Stimulated activated CD4-positive, alpha-beta T cell treated with anti-CD3 and anti-CD28 coated beads, Interleukin-4, amount 100 ng/mL, for 24 hours (primary cell): ENCODE measurements at places on chromosomes 1 and 21.

- no peak for DNase-seq
Measured at GRCh38 chr21:45019887-45020537, 54.4 kb upstream of the ADARB1 start.

DNA sequence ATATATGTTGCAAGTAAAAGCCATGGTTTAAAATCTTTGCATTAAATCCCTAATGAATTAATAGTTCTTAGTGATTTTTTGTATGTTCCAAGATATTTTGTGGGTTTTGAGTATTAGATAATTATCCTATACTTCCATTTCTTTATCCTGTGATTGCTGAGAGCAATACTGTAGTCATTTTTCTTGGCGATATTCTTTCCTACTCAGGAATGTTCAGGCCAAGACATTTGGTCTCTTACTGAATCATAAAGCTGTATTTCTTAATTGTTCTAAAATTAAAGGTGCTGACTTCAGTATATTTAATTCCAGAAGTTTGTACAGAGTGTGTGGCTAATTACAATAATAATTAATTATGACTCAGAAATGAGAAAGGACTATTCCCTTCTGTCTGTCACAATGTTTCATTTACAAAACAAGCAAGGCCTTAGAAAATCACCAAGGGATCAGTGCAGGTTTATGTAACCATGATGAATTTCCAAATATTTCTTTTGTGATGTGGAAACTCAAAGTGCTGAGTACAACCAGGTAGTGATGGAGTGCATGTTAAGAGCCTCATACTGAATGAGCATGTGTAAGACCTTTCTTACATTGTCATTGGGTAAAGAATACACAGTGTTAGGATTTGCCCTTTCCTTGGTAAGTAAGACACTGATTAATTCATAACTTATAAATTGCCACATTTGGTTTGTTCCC, 161.2 kb downstream of the HMCN1 start:
- no peak for DNase-seq

DNA sequence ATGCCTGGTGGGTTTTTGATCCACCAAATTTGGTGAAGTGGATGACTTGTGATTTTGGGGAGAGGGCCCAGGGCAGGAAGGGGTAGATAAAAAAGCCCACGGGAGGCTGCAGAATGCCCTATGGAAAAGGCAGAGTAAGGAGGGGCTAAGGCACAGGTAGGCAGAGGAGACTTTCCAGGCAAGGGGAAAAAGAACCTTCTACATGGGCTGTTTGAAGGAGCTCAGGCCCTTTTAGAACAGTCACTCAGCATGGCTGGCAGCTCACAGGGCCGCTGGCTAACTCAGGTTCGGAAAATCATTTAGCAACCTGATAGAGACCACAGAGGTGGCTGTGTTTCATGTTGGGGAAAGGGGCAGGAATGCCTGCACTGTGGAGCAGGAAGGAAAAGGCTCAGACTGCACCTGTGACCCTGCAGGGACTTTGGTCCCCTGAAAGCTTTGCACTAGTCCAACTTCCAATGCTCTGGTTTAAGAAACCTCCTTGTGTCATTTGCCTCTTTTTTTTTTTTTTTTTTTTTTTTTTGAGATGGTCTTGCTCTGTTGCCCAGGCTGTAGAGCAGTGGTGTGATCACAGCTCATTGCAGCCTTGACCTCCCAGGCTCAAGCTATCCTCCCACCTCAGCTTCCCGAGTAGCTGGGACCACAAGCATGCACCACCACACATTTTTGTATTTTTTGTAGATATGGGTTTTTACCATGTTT, 58.5 kb upstream of the ENAH start:
- DNase-seq, result no peak

GRCh38 chr1:245105815-245106410, 48.9 kb upstream of the KIF26B start:
- no peak for DNase-seq

DNA sequence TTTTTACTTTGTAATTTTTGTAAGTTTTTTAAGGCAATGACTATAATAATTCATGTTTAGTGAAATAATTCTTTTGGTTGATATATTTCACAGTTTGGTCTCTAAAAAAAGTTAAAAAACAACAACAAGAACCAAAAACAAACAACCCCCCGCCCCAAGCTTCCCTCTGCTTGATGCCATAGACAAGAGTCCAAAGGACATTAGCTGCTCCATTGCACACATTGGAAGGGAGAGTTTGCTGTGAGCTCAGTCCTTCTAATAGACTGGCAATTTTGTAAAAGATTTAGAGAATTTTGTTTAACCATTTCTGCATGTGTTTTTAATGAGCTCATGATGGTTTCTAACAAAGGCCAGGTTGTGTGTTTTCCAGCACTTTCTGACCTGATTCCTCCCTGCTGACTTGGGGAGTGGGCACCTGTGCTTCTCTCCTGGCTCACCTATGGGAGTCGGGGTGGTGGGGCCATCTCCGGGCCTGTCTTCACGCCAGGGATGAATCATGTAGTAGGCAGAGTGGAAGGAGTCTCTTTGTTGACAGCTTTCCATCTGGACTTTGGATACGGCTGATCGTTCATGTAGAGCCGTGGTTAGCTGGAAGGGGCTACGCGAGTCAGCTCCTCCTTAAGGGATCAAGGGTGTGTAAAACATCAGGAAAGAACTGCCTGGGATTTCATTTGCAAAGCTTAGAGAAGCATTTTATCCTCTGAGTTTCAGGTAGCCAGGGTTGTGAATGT, 14.1 kb downstream of the ZBTB18 start:
- no peak for DNase-seq

GRCh38 chr1:2239013-2239370, 10.9 kb downstream of the SKI start:
- DNase-seq, result no peak
